ENCODE measurements at places on chromosomes 11 and 22.

GRCh38 chr11:66494935-66495334 lies 14.7 kb downstream of the DPP3 start:
- DNase-seq: no peak

DNA sequence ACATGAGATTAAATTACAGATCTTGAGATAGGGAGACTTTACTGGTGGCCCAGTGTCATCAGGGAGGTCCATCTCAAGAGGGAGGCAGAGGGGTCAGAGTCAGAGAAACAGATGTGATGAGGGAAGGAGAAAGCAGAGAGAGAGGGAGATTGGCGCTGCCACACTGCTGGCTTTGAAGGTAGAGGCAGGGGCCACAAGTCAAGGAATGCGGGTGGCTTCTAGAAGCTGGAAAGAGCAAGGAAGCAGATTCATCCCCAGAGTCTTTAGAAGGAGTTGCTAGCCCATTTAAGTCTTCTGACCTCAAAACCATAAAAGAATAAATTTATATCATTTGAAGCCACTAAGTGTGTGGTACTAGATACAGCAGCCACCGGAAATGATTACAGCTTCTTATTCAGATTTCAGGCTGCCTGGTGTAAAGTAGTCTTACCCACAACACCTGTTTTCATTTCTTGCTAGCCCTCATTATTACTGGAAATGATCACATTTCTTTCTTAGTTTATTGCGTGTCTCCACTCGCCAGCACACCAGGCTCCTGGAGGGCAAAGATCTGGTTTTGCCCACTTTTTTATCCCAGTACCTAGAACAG lies 12.6 kb upstream of the SERPINH1 start:
- DNase-seq: no peak

GRCh38 chr11:110121204-110121603 lies 28.0 kb downstream of the ZC3H12C start:
- no peak for DNase-seq

DNA sequence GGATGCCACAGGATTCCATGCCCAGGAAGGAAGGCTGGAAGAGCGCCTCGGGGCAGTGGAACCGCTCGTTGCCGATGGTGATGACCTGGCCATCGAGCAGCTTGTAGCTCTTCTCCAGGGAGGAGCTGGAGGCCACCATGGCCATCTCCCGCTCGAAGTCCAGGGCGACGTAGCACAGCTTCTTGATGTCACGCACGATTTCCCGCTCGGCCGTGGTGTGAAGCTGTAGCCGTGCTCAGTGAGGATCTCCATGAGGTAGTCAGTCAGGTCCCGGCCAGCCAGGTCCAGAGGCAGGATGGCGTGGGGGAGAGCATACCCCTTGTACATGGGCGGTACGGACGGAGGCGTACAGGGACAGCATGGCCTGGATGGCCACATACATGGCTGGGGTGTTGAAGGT lies 17.9 kb upstream of the EP300 start:
- no peak for DNase-seq

DNA sequence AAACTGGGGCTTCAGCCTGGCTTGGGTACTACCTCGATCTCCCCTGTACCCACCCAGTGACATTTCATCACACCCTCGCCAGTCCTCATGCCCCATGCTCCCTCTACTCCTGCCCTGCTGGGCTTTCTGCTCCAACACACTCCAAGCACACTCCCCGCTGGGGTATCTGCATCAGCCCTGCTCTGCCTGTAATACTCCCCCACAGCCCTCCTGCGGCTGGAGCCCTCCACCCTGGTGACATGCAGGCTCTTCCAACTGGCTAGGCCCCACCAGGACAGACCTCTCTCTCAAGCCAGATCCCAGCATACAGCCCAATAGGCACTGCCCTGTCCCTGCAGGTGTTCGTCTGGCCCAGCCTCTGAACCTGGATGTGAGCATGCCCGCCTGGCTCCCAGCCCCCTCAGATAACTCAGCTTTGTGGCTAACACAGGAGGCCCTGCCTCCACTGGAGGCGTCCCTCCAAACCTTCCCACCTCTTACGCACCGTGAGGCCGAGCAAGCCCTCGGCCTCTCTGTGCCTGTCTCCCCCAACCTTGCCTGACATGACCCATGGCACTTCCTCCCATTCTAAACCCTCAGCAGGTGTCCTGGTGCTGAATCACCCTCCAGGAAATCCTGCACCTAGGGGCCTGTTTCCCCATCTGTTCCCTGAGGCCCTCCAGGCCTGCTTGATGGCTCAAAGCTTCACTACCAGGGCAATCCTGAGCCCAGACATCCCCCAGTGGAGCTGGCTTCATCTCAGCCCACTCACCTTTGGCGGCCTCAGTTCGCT lies 33.5 kb upstream of the TXNRD2 start:
- DNase-seq: no peak

- no peak for DNase-seq
These were observed 251.8 kb downstream of the KIRREL3 start for GRCh38 chr11:126748793-126749192.

DNA sequence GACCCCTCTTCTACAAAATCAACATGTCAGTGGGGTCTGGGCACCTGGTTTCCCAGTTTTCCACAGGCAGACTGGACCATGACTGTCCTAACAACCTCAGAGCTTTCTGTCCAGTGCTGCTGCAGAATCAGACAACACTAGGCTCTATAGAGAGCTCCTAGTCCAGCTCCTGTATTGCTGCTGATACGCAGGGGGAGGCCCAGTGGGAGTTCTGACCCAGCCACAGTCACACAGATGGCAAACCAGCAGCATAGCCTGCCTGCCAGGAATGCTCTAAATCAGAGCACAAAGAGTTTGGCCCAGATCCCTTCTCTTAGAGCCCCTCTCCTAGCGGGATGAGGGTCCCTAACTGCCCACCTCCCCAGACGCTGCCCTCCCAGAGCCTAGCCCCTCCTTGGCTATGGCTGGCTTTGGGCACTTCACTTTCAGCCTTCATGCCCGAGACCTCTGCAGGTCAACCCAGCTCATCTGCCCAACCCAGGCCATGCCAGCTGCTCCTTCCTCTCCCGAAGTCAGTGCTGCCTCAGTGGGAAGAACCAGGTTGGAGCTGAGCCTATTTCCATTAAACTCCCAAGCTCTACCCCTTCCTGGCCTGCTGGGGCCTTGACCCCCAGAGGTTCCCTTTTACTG lies 15.8 kb upstream of the SLCO2B1 start:
- DNase-seq: no peak

GRCh38 chr11:73308003-73308960 lies at the start of gene ARHGEF17:
Gene ARHGEF17, plus strand, starts transcription at chr11:73308276. Its CDS starts 363 bp downstream, at chr11:73308639.
- peak; percentile 70 for DNase-seq

GRCh38 chr11:10351435-10351764 lies 46.5 kb downstream of the ADM start:
- DNase-seq: no peak

GRCh38 chr22:50712341-50713007 lies 25.5 kb upstream of the ACR start:
- no peak for DNase-seq
